ENCODE measurements at places on chromosomes 7 and 10. TPM values are rescaled to one million over a fixed set of nuclear protein-coding genes. Genes with fewer than 3 reads are reported as not detected.

DNA sequence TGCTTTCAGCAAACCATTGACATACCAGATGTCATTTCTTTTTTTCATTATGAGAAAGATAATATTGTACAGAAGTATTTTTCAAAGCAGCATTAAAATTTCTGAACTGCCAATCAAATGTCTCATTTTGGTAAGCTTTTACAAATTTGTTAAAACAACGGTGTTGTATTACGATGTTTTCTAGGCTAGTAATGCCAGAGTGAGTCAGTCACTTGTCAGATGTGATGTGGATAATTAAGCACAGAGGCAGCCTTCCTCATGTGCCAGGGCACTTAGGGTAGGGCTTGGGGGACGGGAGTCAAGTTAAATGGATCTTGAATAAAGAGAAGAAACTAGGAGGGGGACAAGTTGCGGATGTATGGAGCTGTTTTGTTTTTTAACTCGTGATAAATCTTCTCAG is 10.1 kb downstream of the PSTK start:
- no peak for DNase-seq
- H3K27me3 ChIP-seq: no peaks in the 10 kb centered on the region
- H3K36me3 ChIP-seq: peaks cover 8% of the 10 kb centered on the region
- H3K27ac ChIP-seq: no peak overlapping the region
- no peak overlapping the region for H3K4me3 ChIP-seq

The NXPH1 gene
- not detected for total RNA-seq

The OR2A42 gene
- not detected for total RNA-seq

The ASAH2B gene
- 8.6 TPM for total RNA-seq

The PNLIPRP1 gene
- total RNA-seq: not detected

The GPRIN2 gene
- total RNA-seq: 19.8 TPM

DNA sequence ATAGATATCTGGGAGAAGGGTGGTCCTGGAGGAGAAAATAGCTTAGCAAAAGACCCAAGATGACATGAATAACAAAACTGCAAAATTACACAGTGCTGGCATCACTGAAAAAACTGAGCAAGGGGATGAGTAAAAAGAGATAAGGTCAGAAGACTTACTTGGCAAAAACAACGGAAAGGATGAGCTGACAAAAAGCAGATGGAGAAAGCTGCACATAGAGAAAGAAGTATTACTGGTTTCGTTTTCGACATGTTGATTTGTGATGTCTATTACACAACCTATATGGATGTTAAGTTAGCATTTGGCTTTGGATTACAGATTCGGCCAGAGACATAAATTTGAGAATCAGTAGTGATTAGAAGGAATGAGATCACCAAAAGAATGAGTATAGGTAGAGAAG is 132.1 kb downstream of the MACC1 start:
- H3K4me1 ChIP-seq: no peaks in the 10 kb centered on the region
- no peak overlapping the region for H3K4me3 ChIP-seq
- H3K27me3 ChIP-seq: no peaks in the 10 kb centered on the region
- no peaks in the 10 kb centered on the region for H3K36me3 ChIP-seq
- no peak overlapping the region for H3K27ac ChIP-seq

DNA sequence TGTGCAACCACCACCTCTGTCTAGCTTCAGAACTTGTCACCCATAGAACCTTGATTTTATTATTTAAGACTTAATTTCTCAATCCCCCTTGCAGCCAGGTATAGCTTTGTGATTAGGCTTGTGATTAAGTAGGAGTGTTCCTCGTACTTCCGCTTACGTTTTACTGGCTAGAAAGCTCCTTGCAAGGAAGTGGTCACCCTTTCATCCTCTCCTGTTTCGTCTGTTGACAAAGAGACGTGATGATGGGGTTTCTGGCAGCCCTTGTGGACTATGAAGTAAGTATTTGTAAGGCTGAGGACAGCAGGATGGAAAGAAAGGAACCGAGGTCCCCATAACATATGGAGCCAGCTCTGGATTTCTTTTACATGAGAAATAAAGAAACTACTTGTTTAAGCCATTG is 86.5 kb upstream of the KDM7A start:
- peaks cover 15% of the 10 kb centered on the region for H3K4me1 ChIP-seq
- no peaks in the 10 kb centered on the region for H3K27me3 ChIP-seq
- no peak overlapping the region for H3K4me3 ChIP-seq
- no peaks in the 10 kb centered on the region for H3K36me3 ChIP-seq
- DNase-seq: no peak
- no peak overlapping the region for H3K27ac ChIP-seq

- no peak overlapping the region for H3K27ac ChIP-seq
- H3K4me1 ChIP-seq: peaks cover 2% of the 10 kb centered on the region
- peaks cover 11% of the 10 kb centered on the region for H3K27me3 ChIP-seq
- no peak overlapping the region for H3K4me3 ChIP-seq
- no peaks in the 10 kb centered on the region for H3K36me3 ChIP-seq
These were observed 19.8 kb downstream of the SHH start for GRCh38 chr7:155792315-155792960.

DNA sequence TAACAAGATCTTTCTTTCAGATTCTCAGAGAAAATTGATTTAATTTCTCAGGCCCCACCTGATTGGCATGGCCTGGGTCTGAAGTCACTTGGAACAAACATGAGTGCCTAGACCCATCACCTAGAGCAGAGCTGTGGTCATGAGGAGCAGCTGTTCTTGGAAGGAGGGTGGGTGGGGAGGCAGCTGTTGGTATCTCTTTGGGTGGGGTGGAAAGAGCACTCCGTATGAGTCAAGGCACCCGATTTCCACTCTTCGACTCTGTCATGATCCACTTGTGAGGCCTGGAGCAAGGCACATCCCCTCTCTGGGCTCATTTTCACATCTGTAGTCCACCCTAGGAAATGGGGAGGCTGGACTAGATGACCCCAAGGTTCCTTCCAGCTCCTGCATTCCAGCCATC is 156.7 kb downstream of the C10orf105 start:
- no peak overlapping the region for H3K4me3 ChIP-seq
- peaks cover 45% of the 10 kb centered on the region for H3K27me3 ChIP-seq
- H3K36me3 ChIP-seq: no peaks in the 10 kb centered on the region

The COL28A1 gene
- total RNA-seq: 17.3 TPM

- H3K4me1 ChIP-seq: no peaks in the 10 kb centered on the region
- no peak overlapping the region for H3K27ac ChIP-seq
- H3K27me3 ChIP-seq: peaks cover 34% of the 10 kb centered on the region
- no peak overlapping the region for H3K4me3 ChIP-seq
These were observed 32.5 kb upstream of the KNDC1 start for GRCh38 chr10:133127291-133128125.

- peak; percentile 57 for DNase-seq
- peak within 1 kb of the TSS; percentile 73 for H3K4me3 ChIP-seq
- peaks cover 66% of the 10 kb centered on the region for H3K27me3 ChIP-seq
- no peaks in the 10 kb centered on the region for H3K36me3 ChIP-seq
These were observed at the start of gene CHST15 for GRCh38 chr10:124092860-124093773. TSS of gene CHST15 (minus strand) at chr10:124093598. CDS start at chr10:124046212, 47,386 bp downstream.

The PLA2G12B gene
- total RNA-seq: 3.8 TPM

DNA sequence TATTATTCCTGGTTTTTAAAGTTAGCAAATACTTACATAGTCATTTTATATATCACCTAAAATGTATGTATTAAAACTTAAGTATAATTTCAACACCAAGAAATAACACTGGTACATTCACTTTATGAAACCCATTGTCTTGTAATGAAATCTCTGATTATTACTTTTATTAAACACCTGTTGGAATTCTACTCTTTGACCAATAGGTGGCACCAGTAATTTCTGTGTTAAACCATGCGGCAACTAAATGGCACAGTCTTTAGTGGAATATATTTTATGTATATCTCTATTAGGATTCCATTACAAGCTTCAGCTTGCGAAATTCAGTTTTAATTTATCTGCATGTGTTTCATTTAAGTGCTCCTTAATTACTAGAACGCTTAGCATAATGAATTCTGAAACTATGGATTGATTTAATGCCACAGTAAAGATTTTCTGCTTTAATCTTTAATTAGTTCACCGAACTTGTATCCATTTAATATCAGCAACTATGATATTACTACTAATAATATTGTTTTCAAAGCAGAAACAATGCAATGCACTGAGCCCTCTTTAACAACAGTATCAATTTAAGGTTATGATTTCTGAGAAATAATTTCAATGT is 181.3 kb downstream of the MAGI2 start:
- no peak overlapping the region for H3K4me3 ChIP-seq
- H3K36me3 ChIP-seq: peaks cover 1% of the 10 kb centered on the region

DNA sequence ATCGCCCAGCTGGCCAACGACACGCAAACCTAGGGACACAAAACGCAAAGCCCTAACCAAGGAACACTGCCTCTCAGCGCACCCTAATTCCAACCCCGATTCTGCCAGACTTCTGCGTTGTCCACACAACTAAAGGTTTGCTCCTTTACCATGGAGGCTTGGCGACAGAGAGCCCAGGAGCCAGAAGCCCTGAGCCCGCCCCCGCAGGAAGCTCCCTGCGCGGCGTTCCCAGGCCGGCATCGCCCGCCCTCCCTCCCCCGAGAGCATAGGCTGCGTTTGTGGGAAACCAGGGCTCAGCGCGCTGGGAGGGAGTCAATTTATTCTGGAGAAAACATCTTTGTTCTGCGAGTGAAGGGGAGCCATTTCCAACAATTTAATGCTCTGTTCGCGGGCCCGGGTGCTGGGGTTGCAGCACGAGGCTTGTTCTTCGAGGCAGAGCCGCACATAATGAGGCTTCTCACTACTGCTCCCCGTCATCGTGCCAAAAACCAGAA is 103.9 kb downstream of the GRID1 start:
- H3K4me3 ChIP-seq: no peak overlapping the region
- H3K27ac ChIP-seq: no peak overlapping the region

GRCh38 chr7:133115596-133115995 is 33.7 kb upstream of the CHCHD3 start:
- no peak for DNase-seq
- no peak overlapping the region for H3K4me3 ChIP-seq
- H3K4me1 ChIP-seq: no peaks in the 10 kb centered on the region
- peaks cover 22% of the 10 kb centered on the region for H3K27me3 ChIP-seq
- no peak overlapping the region for H3K27ac ChIP-seq

DNA sequence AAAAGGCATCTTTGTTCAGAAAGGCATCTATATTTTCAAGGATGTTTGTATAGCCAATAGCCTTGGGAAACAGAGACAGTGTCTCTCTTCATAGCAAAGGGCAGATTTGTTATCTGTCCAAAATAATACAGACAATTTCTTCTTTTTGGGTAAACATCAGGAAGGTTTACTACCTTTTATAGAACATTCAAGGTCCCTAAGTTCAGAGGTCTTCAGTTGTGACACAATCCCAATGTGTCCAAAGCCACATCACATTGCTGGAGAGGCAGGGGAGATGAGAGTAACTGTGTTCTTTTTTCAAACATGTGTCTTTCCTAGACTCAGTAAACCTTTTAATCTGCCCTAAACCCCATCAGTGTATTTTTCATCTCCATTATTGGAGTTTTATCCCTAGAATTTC is 33.6 kb upstream of the FAM13C start:
- H3K36me3 ChIP-seq: no peaks in the 10 kb centered on the region
- H3K27ac ChIP-seq: no peak overlapping the region

The SPOCK2 gene
- 47.7 TPM for total RNA-seq

DNA sequence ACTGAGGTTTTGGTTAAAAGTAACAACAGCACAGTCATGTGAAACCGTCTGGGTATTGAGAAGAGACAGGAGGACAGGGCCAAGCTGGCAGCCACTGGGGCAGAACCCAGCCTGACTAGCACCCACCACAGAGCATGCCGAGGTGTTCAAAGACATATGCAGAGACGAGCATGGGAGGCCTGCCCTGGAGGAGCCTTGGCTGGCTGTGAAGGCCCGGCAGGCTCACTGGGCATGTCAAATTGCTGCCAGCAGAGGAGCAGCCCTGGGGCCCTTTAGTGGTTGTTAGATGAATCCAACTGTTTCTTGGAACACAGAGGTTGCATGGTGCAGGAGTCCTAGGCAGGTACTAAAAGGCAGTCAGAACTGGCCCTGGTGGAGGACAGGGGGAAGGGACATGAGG is 5.0 kb upstream of the GDF2 start:
- H3K4me3 ChIP-seq: no peak overlapping the region
- no peaks in the 10 kb centered on the region for H3K36me3 ChIP-seq
- peaks cover 38% of the 10 kb centered on the region for H3K27me3 ChIP-seq
- no peak overlapping the region for H3K27ac ChIP-seq
- DNase-seq: no peak

GRCh38 chr7:105187302-105188169 is 173.5 kb downstream of the KMT2E start:
- H3K36me3 ChIP-seq: no peaks in the 10 kb centered on the region
- H3K27ac ChIP-seq: peak overlapping the region; percentile 23
- H3K4me1 ChIP-seq: peaks cover 7% of the 10 kb centered on the region

DNA sequence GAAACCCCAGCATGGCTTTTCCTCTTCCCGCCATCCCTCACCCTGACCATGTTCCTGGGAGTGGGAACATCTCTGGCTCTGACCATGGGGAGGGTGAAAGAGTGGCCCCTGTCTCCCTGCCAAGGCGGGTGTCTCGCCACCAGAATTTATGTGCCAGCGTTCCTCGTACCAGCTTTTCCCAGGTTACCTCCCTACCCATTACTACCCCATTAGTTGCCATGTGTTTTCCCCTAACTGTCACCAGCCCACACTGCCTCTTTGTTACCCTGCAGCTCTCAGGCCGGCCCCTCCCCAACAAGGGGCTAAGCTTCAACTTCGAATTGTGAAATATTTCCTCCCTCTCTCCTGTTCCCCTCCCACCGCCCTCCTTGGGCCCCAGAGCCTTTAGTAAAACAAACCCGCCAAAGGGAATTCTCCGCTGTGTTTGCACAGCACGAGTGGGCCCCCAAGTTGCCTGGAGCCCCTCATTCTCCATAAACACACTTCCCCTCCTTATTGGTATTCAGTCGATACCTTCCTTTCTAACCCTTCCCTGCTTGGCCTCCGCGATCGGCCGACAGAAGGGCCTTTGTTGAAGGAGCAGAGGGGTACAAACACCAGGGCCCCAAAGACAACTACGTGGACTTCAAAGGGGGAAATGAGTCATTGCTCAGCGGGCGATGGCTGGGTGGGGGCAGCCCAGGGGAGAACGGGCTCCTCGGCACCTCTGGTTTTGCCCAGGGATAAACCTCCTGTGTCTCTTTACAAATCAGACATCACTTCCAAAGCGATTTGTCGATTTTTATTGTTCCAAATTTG is 45.5 kb downstream of the SLIT1 start:
- DNase-seq: peak; percentile 23
- H3K27me3 ChIP-seq: no peaks in the 10 kb centered on the region
- H3K36me3 ChIP-seq: peaks cover 14% of the 10 kb centered on the region
- peak overlapping the region; percentile 98 for H3K27ac ChIP-seq
- H3K4me1 ChIP-seq: peaks cover 38% of the 10 kb centered on the region

- H3K4me3 ChIP-seq: no peak overlapping the region
- H3K36me3 ChIP-seq: peaks cover 23% of the 10 kb centered on the region
- no peak overlapping the region for H3K27ac ChIP-seq
- no peak for DNase-seq
- H3K4me1 ChIP-seq: peaks cover 2% of the 10 kb centered on the region
- H3K27me3 ChIP-seq: no peaks in the 10 kb centered on the region
These were observed 30.0 kb downstream of the SFXN4 start for GRCh38 chr10:119135513-119135881.
